Stimulated activated CD4-positive, alpha-beta T cell treated with anti-CD3 and anti-CD28 coated beads, Interleukin-1b, Interleukin-23, amount 100 ng/mL, for 48 hours (primary cell): ENCODE measurements at places on chromosomes 2 and 18.

GRCh38 chr2:7452110-7452876 lies 535.1 kb downstream of the RNF144A start:
- no peak for DNase-seq

GRCh38 chr18:50719471-50720324 lies 100.1 kb downstream of the MRO start:
- DNase-seq = no peak

- no peak for DNase-seq
These were observed 72.0 kb downstream of the DNER start for GRCh38 chr2:229642371-229642770.

- no peak for DNase-seq
These were observed 138.5 kb downstream of the RIT2 start for GRCh38 chr18:42976869-42977590.

DNA sequence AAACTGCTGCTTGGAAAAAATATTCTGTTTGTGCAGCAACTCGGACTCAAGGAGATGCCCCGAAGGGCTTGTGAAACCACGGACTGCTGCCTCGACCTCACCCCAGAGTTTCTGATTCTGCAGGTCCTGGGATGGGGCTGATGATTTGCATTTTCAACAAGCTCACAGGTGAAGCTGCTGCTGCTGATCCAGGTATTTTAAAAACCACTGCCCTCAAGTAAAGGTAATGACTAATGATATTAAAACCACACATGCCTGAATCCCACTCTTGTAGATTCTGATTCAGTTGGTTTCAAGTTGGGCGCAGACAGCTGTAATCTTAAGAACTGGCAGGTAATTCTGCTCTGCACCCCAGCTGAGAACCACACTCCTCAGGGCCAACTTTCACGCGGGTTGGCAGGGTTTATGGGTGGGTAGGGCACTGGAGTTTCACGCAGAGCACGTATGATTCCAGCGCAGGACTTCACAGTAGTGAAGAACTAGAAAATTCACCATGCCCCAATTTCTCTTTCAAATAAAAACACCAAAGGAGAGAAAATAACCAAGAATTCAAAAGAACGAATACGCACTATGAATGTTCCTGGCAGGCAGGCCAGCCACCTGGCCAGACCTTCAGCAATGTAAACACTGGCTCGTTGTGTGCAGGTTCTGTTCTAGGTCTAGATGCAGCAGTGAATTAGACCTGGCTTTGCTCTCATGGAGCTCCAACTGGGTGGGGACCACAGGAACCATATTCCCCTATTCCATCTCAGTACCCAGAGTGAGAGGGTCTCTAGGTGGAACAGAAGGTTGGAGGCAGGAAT lies 74.6 kb upstream of the ZFP36L2 start:
- DNase-seq = no peak

DNA sequence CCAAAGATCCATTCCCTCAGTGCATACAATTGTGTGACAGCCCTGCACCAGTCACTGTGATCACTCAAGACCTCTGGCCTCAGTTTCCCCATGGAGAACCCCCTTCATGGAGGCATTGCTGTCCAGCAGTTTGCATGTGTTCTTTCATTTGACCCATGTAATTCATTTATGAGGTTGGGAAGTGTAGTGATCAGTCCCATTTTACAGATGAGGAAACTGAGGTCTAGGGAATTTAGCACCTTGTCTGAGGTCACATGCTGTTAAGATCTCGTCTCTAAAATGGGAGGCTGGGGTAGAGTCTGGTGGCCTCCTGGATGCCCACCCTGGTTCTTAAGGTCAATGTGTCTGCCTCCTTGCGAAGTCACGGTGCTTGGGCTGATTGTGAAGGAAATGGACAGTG lies 19.1 kb downstream of the LDLRAD4 start:
- DNase-seq = no peak

- no peak for DNase-seq
These were observed 341.6 kb upstream of the VWC2L start for GRCh38 chr2:214069254-214069653.

DNA sequence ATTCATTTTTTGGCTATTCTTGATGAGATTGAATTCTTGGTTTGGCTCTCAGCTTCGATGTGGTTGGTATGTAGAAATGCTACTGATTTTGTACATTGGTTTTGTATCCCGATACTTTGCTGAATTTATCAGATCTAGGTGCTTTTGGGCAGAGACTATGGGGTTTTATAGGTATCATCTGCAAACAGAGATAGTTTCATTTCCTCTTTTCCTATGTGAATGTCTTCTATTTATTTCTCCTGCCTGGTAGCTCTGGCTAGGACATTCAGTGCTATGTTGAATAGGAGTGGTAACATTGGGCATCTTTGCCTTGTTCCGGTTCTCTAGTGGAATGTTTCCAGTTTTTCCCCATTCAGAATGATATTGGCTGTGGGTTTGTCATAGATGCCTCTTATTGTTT lies 5.5 kb upstream of the TACR1 start:
- no peak for DNase-seq

DNA sequence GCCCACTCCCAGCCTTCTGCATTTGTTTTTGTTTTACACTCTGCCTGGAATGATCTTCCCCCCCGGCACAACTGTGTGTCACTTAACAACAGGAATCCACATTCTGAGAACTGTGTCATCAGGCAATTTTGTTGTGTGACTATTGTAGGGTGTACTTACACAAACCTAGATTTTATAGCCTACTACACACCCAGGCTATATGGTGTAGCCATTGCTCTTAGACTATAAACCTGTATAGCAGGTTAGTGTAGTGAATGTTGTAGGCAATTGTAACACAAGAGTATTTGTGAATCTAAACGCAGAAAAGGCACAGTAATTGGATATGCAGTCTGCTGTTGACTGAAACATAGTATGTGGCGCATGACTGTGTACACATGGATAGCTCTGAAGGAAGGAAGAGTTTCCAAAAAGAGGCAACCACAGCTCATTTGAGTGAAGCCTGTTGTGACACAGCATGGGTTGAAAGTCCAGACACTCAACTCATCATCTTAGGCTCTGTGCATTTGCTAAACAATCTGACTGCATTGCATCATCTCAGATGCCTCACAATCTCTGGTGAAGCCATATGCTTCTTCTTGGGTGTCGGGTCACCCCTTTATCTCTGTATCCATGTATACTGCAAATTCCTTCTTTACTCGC lies 506.6 kb upstream of the SPHKAP start:
- no peak for DNase-seq

DNA sequence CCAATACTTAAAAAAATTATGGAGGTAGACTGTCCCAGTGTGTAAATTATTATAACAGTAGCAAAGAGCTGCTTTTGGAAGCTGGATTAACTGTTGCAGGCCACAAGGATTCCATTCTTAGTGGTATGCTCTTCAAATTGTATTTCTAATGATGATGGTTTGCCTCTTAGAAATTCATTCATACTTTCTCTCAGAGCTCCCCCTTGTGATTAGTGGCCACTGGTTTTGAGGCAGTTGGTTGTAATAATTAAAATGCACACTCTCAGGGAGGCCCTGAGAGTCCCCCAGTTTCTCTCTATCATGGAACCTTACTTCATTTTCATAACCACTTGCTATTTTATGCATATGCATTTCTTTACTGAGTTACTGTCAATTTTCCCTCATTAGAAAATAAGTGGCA lies 122.5 kb downstream of the PLA2R1 start:
- no peak for DNase-seq

GRCh38 chr18:49251451-49251850 lies 209.0 kb downstream of the DYM start:
- DNase-seq = no peak

DNA sequence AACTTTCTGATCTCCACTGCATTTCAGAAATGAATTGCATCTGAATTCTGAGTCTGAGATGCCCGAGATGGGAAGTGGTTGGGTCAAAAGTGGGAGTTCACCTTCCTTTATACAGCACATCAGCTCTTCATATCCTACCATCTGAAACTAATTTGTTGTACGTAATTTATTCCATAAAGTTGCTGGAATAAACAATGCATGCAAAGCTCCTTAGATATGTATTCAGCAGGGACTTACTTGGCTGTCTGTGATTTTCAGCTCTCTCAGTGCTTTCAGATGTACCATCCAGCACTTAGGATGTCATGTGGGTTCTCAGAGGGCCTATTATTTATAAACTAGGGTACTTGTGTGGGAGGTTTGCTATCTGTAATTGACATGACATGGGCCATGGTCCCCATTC lies 46.9 kb upstream of the EFEMP1 start:
- no peak for DNase-seq

DNA sequence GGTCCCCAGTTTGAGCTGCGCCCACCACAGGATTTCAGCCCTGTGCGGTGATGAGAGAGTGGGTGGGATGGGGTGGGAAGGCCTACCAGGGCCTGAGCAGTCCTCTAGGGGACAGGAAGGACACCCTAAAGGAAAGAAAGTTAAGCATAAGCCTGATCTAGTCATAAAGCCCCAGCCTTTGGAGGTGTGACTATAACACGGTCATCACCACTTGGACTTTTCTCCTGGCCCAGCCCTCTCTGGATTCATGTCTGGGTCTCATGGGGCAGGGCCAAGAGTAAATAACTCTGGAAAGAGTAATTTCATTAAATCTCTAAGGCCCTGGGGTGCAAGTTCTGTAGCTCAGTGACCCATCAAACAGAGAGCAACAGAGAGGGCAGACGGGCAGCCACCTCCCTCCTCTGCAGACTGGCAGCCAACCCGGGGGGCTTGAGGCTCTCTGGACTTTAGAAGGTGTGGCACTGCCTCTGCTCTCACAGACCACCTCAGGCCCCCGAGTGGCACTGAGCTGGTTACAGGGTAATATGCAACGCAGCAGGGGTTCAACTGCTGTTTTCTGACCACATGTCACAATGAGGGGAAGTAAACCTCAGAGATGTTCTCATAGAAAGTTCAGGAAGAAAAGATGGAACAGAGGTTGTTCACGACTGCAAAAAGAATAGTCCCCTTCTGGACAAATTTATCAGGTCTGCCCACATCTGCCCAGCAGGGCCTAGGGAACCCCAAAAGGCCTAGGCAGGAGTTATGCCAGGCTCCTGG lies 41.5 kb downstream of the TGFA start:
- DNase-seq = no peak

DNA sequence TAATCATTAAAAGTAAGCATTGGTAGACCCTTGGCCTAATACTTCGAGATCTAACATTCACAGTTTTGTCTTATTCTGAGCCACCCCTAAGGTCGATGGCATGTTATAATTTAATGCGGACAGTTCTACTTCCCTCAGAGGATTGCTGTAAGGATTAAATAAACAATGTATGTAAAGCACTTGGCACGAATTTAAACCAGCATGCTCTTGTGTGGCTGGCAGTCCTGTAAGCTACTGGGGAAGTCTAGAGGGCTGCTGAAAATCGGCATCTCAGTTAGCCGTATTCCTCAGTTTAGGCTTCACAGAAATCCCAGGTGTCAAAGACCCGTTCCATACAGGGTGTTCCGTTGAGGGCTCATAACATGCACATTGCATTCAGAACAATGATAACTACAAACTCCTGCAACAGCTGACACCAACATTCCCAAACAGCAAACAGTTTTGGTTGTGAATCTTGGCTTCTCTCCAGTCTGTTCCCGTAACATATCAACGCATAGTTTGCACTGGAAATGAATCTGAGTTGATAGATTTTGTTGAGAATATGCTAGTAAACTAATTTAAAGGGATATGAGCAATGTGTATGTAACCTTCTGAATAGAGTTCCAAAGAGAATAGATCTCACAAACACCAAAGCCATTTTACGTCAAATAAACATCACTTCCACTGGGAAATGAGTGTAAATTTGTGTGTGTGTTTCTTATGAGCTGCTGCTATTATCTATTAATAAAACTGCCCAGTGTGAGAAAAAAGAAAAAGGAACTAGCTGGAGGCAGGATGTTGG lies 52.2 kb upstream of the ACKR3 start:
- no peak for DNase-seq

DNA sequence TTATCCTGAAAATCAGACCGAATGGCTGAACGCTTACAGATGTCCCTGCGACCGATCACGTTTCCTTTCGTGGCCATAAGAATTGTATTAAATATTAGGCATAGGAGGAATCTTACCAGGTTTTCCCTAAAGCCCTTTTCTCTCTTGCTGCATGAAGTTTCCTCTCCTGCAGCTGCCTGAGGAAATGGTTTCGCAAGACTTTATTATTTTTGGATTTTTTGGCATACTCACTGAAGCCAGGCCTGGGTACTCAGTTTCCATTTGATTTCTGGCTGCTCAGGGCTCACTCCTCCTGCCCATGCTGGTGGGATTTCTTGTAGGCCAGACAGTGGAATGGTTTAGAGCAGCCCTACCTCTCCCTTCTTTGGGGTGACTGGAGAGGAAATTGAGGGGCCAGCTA lies 114.0 kb downstream of the KLHL29 start:
- no peak for DNase-seq

GRCh38 chr2:65452150-65452895 lies 19.9 kb upstream of the SPRED2 start:
- DNase-seq = no peak

- DNase-seq = no peak
These were observed 157.0 kb downstream of the MGAT5 start for GRCh38 chr2:134410831-134411231.

GRCh38 chr2:54755641-54756326 lies 32.3 kb downstream of the EML6 start:
- no peak for DNase-seq

DNA sequence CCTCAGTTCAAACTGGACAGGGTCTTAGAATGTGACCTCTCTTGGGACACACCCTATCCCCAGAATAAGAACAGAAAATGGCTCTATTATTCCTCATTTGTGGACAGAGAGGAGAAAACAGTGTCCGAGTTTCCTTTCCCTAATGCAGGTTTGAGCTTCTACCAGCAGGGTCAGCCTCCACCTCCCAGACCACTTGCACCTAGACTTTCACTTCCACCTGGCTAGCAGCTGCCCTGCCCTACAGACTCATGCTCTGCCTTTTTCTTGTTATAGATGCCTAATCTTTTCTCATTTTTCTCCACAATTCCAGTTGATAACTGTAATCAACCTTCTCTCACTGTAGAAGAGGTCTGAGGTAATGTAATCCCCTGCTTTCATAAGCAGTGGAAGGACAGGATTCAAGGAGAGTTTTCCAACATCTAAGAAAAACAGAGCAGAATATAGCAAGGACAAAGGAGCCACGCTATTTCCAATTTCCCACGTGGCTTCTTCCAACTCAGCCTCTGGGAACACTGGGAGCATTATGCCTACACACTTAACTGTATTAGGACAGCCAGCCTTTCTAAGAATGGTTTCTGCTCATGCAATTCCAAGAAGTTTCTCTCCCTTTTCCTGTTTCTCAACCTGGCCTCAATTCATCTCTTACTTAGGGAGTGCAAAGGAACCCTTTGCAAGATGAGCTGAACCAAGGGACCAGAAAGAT lies 239.8 kb downstream of the BCL11A start:
- no peak for DNase-seq

GRCh38 chr2:217396165-217396564 lies 536.3 kb upstream of the TNP1 start:
- no peak for DNase-seq

GRCh38 chr2:68837861-68838341 lies 33.3 kb downstream of the BMP10 start:
- DNase-seq = no peak

GRCh38 chr18:21599585-21600525 lies 649 bp downstream of the ESCO1 start:
- no peak for DNase-seq

DNA sequence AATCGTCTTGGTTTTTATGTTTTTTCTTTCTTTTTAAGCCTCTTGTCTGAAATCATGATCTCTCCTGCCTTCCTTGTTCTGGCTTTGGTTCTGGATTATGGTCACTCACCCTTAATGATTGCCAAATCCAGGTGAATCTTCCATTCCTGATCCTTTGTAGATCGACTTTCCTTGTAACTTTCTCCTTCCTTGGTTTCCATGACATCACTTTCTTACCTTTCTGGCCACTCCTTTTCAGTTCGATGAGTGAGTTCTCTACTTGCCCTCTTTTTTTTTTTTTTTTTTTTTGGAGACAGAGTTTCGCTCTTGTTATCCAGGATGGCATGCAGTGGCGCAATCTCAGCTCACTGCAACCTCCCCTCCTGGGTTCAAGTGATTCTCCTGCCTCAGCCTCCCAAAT lies 139.1 kb upstream of the LTBP1 start:
- DNase-seq = no peak
